ENCODE measurements at places on chromosomes 16 and 17.

GRCh38 chr16:1876468-1876867 lies 4.5 kb upstream of the MEIOB start:
- DNase-seq, result peak; percentile 13

DNA sequence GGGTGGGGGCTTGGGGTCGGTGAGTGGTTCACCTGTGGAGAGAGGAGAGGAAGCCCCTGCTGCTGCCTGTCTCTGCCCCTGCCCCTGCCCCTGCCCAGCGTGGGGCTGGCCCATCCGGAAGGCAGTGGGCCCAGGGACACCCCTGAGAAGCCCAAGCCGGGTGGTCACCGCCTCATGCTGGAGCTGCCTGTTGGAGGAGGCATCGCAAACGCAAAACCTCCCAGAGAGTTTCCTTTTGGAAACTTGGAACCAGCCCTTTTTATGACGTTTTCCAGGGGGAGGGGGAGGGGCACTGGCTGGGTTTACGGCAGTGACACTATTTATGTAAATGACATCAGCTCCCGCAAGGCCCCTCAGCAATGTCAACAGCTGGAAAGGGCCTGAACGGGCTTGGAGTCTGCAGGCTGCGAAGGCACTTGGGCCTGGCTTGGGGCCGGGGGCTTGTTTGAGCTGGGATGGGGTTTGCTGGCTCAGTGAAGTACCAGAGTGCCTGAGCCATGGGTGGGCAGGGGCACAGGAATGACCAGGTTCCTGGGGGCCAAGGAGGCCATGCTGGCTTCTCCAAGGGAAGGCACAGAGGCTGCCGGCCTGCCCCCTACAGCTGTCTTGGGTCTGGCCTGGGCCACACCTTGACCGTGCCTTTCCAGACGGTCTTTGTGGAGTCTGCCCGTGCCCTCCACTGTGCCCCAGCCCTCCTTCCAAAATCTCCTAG lies 219.5 kb downstream of the NTN1 start:
- no peak for DNase-seq

- no peak for DNase-seq
These were observed 148.3 kb downstream of the CDH8 start for GRCh38 chr16:61887903-61888302.

DNA sequence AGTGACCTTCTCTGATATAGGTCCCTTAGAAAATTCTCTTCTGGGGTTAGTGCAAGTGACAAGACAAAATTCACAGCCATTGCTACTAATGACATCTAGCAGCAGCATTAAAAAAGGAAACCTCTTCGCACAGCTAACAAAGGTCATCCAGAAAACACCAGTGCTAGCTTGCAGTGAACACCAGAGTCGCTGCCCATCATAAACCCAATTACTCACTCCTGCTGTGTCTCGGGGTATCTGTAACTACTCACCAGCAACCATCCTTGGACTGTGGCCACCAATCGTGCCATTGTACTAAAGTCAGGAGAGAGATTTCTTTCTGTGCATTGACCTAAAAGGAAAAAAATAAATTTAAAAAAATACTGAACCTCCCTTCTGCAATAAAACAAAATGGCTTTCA lies 1494.7 kb upstream of the CDH8 start:
- DNase-seq, result no peak

DNA sequence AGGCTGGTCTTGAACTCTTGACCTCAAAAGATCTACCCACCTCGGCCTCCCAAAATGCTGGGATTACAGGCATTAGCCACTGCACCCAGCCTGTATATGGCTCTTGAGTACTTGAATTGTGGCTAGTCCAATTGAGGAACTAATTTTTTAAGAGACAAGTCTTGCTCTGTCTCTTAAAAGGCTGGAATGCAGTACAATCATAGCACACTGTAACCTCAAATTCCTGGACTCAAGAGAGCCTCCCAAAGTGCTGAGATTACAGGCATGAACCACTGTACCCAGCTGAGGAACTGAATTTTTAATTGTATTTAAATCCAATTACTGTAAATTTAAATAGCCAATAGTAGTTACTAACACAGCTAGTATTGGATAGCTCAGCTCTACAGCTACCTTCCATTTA lies 50.6 kb downstream of the MED13 start:
- DNase-seq, result no peak

GRCh38 chr17:73476890-73477350 lies 165.1 kb upstream of the CDC42EP4 start:
- DNase-seq, result no peak

- no peak for DNase-seq
These were observed 897 bp downstream of the TP53I13 start for GRCh38 chr17:29569245-29569950.

DNA sequence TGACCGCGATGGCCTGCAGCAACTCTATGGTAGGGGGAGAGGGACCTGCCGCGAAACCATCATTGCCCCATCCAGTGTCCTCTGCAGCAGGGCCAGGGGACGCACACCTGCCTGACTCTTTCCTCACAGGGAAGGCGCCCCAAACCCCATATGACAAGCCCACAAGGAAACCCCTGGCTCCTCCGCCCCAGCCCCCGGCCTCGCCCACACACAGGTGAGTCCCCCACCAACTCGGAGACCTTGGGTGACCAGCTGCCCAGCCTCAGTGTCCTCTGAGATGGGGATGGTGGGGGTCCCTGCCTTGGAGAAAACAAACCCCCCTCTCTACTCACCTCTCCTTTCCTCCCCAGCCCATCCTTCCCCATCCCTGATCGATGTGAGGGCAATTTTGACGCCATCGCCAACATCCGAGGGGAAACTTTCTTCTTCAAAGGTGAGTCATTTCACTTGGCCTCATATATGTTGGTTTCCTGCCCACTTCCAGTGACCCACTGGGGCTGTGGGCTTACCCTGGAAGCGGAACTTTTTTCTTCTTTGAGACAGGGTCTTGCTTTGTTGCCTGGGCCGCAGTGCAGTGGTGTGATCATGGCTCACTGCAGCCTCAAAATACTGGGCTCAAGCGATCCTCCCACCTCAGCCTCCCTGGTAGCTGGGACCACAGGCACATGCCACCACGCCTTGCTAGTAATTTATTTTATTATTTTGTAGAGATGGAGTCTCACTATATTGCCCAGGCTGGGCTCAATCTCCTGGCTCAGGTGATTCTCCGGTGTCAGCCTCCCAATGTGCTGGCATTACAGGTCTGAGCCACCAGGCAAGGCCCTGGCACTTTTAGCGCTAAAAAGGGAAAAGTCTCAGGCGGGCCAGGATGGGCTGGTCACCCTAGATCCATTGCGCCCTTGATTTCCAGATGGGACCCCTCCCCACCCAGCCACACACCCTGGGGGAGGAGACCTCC lies 8.0 kb upstream of the IL32 start:
- peak; percentile 35 for DNase-seq

- DNase-seq, result no peak
These were observed 805 bp upstream of the ORAI3 start for GRCh38 chr16:30947859-30948666.

DNA sequence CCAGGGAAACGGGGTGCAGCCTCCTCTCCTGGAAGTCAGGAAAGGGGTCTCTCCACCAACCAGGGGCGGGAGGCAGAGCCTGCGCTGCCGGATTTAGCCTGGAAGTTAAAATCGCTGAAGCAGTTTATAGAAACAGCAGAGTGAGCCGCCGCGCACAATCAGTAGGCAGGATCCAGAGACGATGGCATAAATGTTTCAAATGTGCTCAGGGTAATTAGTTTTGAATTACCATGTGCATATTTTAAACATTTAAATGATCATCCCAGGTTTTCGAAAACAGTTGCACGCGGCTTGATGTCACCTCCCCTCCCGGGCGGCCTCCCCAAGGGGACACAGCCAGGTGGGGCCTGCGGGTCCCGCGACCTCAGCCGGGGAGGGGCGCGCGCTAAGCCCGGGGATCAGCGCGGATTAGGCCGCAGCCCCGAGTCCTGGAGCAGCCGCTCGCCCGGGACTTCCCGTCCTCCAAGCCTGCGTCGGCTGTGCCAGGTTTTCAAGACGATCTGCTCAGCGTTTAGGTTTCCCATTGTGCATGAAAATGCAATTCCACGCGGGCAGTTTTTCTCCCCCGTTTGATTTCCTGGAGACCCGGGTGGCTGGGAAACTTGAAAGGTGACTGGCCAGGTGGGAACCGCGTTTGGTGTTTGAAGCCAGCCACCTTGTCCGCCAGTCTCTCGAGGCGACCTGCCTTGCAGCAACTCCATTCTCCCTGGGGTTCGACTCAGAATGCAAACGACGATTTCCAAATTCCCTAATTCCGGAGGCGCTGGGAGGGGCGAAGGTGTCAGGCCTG lies 78.3 kb downstream of the RPA1 start:
- DNase-seq, result peak; percentile 17

- DNase-seq, result peak; percentile 41
These were observed 1.5 kb downstream of the TOB1 start for GRCh38 chr17:50864747-50865059.

- no peak for DNase-seq
These were observed 246.2 kb downstream of the STX8 start for GRCh38 chr17:9329251-9329921.

DNA sequence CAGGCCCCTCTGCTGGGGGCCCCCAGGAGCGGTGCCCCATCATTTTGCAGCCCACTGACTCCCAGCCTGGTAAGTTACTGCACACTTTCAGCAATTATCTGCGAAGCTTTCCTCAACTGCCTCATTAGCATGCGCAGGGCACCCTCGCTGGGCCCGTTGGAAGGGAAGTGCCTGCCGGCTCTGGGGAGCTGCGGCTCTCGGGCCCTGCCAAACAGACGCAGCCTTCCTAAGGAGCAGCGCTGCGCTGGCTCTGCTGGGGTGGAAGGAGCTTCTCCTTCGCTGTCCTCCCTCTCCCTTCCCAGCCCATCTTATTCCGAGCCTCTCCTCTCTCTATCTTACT lies 71.0 kb downstream of the RBBP6 start:
- DNase-seq, result peak; percentile 14

DNA sequence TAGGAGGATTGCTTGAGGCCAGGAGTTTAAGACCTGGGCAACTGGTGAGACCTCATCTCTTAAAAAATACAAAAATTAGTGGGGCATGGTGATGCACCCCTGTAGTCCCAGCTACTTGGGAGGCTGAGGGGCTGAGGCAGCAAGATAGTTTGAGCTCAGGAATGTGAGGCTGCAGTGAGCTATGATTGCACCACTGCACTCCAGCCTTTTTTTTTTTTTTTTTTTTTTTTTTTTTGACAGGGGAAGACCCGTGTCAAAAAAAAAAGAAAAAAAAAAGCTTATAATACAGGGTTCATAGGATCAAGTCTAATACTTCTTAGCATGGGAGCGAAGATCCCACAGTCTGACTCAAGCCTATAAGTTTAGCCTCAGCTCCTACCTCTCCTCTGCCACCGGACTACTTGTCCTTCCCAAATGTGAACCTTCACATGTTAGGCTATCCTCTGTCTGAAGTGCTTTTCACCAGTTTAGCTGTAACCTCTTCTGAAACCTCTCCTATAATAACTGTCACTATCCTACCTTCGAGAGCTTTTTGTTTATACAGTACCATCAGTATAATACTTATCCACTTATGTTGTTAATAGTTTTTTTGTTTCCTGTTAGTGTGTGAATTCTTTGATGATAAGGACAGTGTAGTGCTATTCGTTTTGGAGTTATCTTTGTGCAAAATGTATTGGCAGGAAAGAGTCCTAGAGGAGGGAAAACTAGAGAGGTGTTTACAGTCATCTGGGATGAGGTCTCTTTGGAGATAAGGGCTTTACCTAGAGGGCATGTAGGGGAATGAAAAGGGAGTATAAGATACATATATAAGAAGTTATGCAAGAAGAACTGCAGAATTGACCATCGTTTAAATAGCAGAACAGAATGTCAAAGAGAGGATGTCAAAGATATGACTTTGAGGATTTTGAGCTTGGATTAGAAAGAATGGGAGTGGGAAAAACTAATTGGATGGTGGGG lies 15.5 kb downstream of the CPD start:
- no peak for DNase-seq

DNA sequence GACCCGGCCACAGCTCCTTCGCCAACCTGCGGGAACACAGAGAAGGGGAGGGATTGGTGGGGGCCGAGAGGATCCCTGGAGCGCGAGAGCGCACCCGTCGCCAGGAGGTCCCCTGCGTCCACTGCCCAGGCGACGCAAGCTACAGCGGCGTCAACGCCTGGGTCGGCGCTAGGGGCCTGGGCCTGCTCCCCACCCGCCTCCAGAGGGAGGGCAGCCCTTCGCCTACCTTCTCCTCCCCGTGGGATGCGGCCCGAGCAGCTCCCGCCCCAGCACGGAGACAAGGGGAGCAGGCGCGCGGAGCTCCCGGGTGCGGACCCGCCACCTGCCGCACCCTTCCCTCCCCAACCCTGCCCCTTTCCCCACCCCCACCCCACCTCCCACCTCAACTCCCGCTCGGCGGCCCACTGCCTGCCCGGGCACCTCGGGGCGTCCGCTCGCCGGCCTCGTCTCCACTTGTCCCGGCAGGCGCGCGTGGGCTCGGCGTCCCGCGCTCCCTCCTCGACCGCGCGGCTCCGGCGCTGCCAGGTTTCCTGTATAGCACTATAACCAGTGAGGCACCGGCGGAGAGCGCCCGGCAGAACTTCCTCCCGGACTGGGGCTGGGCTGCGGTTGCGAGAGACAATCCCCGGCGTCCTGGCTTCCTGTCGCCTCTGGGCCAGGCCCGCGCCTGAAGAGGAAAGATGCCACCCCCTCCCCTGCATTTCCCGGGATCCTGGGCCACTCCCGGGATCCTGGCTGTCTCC lies 119.1 kb upstream of the SMURF2 start:
- peak; percentile 61 for DNase-seq

DNA sequence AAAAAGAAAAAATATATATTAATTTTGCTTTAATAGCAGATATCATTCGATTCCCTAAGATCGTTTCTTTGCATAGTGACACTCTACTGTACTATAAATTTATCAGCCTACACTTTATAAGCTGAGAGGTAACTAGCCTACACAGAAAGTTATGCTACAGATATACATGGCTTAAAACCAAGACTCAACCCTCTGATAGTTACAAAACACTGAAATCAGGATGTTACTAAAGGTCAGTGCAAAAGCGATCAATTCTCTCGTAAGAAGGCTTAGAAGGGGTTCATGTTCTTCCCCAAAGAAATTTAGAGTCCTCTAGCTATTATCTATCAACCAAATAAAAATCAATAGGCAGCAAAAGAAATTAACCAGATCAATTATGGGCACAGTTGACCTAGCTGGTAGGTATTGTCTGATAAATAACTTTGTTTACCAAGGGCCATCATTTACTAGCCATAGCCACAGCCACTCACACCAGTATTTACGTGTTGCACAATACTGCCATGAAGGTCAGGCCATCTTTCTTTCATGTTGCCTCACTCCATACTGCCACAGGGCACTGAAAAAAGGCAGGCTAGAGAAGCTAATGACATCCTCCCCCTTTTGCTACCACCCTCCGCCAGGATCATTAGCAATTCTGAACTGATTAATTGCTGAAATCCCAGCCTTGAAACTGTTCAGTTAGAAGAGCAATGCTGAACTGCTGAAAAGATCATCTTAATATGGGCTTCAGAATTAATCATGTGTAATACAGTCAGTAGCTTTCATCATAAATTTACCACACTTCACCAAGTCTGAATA lies 43.7 kb downstream of the RND2 start:
- no peak for DNase-seq

GRCh38 chr17:56640116-56640515 lies 46.6 kb downstream of the NOG start:
- DNase-seq, result no peak

GRCh38 chr17:55694286-55694910 lies 28.3 kb downstream of the TMEM100 start:
- no peak for DNase-seq

GRCh38 chr17:8167526-8167925 lies 4.8 kb upstream of the VAMP2 start:
- no peak for DNase-seq

All from activated CD8-positive, alpha-beta T cell treated with anti-CD3 and anti-CD28 coated beads for 36 hours (primary cell).